ENCODE measurements at places on chromosomes 2 and 18.

DNA sequence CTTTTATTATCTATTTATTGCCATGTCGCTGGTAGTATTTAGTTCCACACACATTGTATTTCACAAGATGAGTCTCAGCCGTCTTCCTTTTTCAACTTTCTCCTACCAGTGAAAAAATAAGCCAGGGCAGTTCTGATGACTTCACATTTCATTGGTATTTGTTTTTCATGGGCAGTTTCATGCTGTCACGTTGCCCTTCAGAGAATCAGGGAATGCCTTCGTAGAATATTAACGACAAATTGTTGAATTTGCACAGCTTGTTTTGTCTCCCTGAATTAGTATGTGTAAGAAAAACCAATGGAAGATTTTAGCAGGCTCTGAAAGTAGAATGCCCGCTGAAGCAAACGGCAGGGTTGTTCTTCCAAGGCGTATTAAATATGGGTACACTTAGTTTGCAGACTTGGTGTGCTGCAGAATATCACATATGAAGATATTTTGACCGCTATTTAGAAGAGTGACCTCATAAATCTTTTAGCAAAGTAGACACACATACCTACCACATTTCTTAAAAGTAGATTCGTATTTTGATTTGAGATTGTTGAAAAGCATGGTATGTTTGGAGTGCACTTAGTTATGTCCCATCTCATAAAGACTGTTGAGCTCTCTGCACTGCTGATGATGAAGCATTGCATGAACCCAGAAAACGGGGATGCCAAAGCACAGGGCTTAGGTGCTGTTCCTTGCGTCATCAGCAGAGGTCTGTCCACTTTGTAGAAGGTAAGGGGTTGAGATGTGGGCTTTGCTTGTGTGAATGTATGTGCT, 2.9 kb downstream of the NEDD4L start:
- no peak for DNase-seq

GRCh38 chr2:236928380-236929037, 157.2 kb upstream of the COPS8 start:
- no peak for DNase-seq

- no peak for DNase-seq
Measured at GRCh38 chr18:52319424-52319983, 20.5 kb upstream of the DCC start.

DNA sequence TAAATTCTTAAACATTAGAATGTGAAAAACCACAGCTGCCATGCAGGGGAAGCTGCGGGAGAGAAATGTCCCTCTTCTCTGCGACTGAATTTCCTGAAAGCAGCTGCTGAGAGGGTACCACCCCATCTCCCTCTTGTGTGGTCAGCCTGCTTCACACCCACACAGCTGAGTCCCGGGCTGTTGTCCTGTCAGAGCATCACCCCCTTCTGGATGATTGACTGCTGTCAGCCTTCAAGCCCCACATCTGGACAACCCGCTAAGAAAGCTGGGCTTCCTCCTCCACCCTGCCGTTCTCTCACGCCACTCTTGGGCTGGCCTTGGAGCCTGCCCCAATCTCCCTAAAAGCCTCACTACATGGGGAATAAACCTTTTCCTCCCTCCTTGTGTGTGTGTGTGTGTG, 26.0 kb downstream of the SH3YL1 start:
- DNase-seq, result no peak

DNA sequence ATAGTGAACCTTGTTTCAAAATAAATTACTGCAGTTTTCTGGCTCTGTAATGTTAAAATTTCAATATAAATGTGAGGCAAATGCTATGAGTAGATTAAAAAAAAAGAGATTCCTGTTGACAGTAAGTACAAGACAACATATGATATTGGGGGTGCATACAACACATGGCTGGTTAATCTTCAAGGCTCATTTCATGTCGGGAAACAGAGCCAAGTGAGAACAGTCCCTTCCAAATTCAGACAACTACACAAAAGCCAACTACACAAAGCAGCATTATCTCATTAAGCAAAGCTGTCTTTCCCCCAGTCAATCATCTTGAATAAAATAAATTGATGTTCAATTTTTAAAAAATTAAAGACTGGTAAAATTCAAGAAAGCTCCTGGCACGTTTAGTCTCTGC, 549.2 kb downstream of the CCDC85A start:
- DNase-seq, result no peak

- DNase-seq, result no peak
Measured at GRCh38 chr2:196913691-196914090, 12.8 kb downstream of the PGAP1 start.

GRCh38 chr2:12717191-12718014, 667 bp downstream of the TRIB2 start:
- peak; percentile 21 for DNase-seq

- no peak for DNase-seq
Measured at GRCh38 chr18:76654577-76654976, 159.5 kb upstream of the ZNF516 start.
